ENCODE measurements at places on chromosomes 4 and X.

DNA sequence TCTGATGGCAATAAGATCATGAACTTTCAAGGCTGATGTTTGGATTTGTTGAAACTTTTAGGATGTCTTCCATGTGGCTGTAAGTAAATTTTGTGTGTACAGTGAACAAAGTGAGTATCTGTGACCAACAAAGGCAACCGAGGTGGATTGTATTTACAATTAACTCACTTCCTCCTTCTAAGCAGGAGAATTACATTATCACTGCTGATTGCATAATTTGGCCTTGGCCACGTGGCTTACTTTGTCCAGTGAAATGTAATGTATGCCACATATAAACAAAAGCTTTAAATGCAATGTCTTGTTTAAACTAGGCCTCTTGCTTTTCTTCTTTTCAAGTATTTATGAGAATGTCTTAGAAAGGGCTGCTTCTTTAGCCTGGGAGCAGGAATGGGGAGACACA, 66.3 kb upstream of the MAD2L1 start:
- peak; percentile 6 for DNase-seq

- DNase-seq = no peak
These were observed 600 bp downstream of the RADX start for GRCh38 chrX:106612393-106612763.

GRCh38 chr4:79563219-79563618, 155.2 kb upstream of the GK2 start:
- DNase-seq = no peak

DNA sequence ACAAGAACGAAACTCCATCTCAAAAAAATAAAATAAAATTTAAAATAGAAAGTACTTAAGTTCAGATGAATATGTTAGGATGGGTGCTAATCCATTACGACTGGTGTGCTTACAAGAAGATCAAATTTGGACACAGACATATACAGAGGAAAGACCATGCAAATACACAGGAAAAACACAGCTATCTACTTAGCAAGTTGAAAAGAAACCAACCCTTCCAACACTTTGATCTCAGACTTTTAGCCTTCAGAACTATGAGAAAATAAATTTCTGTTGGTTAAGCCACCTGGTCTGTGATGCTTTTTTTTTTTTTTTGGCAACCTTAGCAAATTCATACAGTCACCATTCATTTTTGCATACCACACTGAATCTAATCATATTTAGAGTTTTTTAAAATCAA, 116.5 kb downstream of the CENPC start:
- no peak for DNase-seq

DNA sequence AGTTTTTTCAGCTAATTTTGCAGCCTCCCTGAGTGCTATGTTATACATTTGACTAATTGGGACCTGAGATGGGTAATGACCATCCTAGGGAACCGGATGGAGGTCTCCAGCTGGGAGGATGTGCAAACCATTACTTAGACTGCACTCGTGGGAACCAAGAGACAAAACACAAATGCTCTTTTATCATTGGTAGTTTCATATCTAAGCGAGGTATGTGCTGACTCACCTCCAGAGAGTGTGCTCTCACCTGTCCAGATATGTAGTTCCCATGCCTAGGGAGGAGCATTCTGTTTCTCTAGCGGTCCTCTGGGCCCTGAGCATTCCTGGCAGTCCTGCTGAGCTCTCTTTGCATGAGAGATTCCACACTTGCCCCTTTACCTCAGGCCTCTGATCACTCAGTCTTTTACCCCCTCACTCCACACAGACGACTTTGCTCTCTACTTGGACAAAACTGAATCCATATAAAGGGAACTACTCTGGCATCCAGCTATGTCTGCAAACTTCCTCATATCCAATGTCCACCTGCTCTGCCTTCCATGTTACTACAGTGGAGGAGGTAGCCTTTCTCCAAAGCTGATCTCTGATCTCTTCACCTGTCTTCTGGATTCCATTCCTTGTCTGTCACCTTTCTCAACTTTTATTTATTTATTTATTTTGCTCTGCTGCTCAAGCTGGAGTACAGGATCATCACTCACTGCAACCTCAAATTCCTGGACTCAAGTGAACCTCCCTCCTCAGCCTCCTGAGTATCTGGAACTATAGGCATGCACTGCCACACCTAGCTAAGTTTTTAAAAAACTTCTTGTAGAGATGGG, 88.4 kb downstream of the LRP2BP start:
- no peak for DNase-seq

- DNase-seq = no peak
These were observed 74.1 kb downstream of the EFNB1 start for GRCh38 chrX:68902706-68903504.

DNA sequence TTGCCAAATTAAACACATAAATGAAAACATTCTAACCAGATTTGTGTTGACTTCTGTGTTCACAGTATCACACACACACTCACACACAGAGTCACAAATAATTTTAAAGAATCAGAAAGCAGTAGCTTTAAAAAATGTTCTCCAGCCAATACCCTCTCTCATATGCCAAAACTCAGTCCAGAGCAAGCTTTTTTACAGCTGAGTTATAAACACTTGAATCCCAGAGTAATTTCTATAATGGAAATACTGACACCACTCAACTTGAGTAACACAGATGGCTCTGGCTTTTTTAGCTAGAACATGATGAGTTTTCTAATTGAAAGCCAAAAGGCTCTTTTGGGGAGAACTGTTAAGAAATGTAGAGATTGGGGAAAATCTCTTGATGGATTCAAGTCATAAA, 100.8 kb downstream of the DOCK11 start:
- DNase-seq = no peak

DNA sequence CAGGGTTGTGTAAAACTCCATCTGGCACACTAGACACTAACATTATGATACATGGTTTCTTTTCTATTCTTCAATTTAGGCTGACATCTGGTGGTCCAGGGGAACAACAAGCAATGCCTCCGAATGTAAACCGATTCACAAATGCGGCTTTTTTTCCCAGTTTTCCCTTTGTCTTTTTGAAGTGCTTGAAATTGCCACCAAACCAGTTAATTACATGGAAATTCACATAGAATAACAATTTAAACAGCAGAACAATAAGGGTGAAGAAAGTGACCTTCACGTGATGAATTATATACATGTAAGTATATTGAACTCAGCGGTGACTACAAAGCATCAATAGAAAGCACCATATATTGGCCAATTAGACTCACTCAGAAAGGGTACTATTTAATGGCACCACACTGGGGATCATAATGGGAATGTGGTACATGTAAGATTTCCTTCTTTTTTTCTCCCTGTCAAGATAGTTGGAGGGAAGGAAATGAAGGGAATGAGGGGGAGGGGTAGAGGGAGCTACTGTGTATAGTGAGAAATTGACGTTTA, 103.9 kb downstream of the MMRN1 start:
- DNase-seq = no peak

- DNase-seq = no peak
These were observed 24.7 kb downstream of the RAB33A start for GRCh38 chrX:130196466-130196865.

- DNase-seq = no peak
These were observed 24.3 kb downstream of the HSD17B13 start for GRCh38 chr4:87298362-87298761.

- DNase-seq = no peak
These were observed 139.9 kb downstream of the CAMK2D start for GRCh38 chr4:113621633-113622032.

- DNase-seq = no peak
These were observed 427.9 kb upstream of the SLIT2 start for GRCh38 chr4:19823781-19824180.

- DNase-seq = peak; percentile 42
These were observed 1.5 kb downstream of the IRF2 start for GRCh38 chr4:184472614-184473498.

DNA sequence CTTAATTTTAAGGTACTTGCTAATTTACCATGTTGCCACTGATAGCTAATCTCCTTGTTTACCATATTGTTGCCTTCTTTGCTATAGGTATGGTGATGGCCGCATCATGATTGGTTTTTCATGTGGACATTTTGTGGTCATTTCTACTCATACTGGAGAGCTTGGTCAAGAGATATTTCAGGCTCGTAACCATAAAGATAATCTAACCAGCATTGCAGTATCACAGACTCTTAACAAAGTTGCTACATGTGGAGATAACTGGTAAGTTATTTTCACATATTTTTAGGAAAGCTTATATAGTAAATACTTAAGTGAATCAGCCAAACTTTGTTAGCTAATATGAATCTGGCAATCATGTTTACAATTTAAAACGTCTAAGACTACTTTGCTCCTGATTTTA, 23.1 kb downstream of the WDR19 start:
- DNase-seq = peak; percentile 16

- DNase-seq = no peak
These were observed 45.9 kb downstream of the CDKL5 start for GRCh38 chrX:18471296-18471695.

- DNase-seq = peak; percentile 14
These were observed 3.5 kb downstream of the EMD start for GRCh38 chrX:154382483-154383069.

GRCh38 chr4:107183155-107183774, 147.2 kb upstream of the DKK2 start:
- DNase-seq = peak; percentile 78
